Activated naive CD4-positive, alpha-beta T cell (primary cell): ENCODE measurements at places on chromosomes 3 and 15.

GRCh38 chr3:98894791-98895576 lies 6.5 kb downstream of the DCBLD2 start:
- no peak for DNase-seq

DNA sequence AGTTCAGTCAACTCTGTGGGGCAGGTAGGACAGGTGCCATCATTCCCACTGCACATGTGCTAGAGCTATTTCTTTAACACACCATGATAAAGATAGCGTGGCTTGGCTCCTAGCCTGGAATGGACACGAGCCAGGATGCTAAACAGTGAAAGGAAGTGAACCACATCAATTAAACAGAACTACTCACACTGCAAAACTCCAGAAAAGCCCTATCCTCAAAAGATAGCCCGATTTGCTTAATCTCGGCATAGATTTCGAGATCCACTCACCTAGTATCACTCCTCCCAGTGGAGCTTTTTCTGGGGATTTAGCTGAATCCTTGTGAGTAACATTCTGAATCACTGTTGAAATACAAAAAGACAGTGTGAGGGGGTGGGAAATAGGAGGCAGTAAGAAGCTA lies 118.0 kb downstream of the ABI3BP start:
- no peak for DNase-seq

- no peak for DNase-seq
Measured at GRCh38 chr3:115680803-115681345, 57.6 kb downstream of the GAP43 start.

- DNase-seq: no peak
Measured at GRCh38 chr3:34070831-34071585, 272.6 kb downstream of the PDCD6IP start.

DNA sequence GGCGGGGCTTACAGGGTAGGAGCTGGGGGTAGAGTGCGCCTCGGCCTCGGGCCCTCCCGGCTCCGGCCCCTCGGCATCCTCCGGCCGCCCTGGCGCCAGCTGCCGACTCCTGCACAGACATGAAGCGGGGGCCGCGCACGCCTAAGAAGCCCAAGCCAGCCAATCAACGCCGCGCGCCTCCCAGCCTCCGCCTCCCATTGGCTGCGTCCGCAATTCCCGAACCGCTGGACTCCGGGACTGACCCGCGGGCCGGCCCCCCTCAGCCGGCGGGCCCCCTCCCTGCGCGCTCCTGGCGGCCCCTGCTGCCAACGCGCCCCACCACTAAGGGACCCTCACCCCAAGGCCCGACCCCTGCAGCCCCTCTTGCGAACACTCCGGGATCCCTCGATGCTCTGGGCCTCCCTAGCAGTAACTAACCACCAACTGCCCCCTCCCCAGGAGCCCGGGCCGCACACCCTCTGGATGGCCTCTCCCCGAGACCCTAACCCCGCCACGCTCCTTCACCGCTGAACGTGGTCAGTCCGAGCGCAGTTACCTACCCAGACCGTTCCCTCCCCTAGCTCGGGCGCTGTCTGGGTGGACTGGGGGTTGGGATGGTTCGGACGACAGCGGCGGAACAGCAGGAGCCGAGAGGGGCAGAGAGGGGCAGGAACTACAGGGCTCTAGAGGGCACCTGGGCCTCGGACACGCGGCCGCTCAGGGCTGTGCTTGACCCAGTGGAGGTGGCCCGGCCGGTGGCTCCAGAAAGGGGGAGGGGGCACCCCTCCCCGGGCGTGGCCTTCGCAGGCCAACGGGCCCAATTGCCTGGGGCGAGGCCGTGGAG lies 5.0 kb downstream of the GATA2 start:
- no peak for DNase-seq
